ENCODE measurements at places on chromosomes 11 and 22.
A peak's percentile ranks its signal among the peaks of the same experiment; 100 is the strongest.

- DNase-seq: no peak
Observed at GRCh38 chr11:6586434-6587359, 16.7 kb downstream of the RRP8 start.

- DNase-seq: no peak
Observed at GRCh38 chr11:112612250-112612849, 348.9 kb upstream of the NCAM1 start.

- DNase-seq: peak; percentile 51
Observed at GRCh38 chr11:20397281-20397680, 9.8 kb downstream of the PRMT3 start.

DNA sequence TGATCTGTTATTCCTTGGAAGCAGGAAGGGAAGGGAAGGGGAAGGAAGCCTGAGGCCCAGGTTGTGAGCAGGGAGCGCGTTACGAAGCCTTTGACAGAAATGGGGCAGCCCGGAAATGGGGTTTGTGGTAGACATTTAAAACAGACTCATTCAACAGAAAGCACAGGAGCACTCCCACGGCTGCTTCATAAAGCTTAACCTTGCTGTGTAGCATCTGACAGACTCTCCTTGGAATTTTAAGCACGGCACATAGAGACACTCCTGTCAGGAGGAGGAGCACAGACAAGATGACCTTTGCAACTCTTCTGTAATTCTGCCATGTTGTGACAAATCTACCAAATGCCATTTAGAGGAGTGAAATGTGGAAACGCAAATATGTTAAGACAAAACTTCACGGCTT is 131.6 kb downstream of the FBXO7 start:
- DNase-seq: no peak

DNA sequence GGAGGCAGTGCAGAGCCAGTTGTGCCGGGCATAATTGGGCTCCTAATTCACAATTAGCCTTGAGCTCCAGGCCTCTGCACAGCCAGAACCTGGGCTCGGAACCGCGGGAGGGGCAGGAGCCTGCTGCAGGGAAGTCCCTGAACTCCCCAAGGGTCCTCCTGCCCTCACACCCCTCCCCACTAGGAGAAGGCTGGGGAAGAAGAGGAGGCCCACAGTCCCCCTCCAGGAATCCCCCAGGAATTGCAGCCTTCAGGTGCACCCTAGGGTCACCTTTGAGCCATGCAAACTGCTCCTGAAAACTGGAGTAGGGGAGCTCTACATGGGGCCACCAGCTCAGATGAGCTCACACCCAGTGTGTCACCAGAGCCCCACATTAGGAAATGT is 93.8 kb upstream of the LMO1 start:
- DNase-seq: no peak

DNA sequence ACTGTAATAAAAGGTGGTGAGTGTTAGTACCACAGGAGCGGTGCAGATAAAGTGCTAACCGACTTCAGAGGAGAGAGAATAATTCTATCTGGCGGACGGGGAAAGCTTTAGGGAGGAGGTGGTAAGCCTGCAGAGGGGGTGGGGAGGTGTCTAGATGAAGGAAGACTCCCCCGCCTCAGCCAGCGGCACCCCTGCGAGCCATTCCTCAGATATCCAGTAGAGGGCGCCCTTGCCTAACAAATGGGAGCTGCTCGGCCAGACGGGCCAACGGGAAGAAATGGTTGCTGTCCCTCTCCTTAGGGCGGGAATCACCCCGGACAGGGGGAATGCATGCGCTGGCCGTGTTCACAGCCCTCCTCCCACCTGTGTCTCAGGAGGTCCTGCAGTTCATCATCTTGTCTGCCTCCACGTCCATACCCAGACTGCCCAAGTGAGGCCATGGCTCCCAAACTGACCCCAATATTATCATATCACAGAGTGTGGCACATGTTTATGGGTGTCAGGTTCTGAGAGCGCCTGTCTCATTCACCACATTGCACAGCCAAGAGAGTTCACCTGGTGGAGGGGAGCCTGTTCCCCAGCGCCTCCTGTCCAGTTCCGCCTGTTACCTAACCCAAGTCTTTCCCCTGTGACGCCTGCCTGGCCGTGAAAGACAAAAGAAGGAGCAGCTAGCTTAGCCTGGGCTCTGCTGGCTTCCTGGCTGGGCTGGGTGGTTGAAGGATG is 85.5 kb downstream of the ST3GAL4 start:
- peak; percentile 72 for DNase-seq

GRCh38 chr11:58784995-58785394 is 53.3 kb upstream of the GLYAT start:
- no peak for DNase-seq

DNA sequence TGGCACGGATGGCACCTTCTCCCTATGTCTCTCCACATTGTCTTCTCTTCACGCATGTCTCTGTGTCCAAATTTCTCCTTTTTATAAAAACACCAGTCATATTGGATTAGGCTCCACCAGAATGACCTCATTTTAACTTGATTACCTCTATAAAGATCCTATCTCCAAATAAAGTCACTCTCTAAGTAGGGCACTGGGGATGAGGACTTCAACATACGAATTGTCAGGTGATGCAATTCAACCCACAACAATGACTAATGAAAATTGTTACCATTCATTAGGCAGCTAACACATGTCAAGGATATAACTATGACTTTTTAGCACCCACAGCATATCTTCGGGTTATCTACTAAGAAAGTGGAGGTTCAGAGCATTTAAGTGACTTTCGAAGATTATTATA is 55.5 kb upstream of the USP47 start:
- DNase-seq: no peak

DNA sequence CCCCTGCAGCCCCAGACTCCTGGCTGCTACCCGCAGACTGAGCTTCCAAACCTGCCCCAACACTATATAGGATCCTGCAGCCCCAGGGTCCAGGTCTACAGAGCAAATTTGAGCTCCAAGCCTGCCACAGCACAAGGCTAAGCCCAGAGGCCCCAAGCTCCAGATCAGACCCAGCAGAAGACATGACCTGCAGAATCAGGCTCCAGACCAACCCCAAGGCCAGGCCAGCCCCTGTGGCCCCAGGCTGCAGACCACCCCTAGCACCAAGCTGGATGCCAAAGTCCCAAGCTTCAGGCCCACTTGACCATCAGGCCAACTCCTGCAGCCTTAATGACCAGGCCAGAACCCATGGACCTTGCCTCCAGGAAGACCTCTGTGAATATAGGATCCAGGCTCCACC is 145.3 kb downstream of the DLG2 start:
- no peak for DNase-seq

- no peak for DNase-seq
Observed at GRCh38 chr11:1197431-1197885, 25.4 kb upstream of the MUC5B start.

DNA sequence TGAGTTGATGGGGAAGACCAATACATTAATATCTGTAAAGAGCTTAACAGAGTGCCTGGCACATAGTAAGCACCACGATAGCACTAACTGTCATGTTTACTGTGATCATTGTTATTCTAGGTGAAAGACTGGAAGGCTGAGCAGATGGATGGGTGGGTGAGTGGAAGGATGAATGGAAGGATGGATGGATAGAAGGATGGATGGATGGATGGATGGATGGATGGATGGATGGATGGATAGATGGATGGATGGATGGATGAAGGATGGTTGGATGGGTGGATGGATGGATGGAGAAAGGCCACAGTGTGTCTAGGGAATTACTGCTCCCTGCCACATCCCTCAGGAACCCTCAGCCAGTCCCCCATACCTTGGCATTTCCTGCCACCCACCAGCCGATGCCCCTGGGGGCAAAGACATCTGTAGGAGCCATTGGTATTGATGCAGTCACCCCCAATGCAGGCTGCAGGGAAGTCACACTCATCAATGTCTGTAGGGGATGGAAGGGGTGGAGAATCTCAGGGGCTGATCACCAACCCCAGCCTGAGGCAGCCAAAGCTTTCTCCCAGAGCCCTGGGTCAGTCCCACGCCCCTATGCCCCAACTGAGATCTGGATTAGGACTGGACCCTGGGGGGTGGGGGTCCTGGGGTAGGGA is 15.3 kb downstream of the LTBP3 start:
- no peak for DNase-seq

DNA sequence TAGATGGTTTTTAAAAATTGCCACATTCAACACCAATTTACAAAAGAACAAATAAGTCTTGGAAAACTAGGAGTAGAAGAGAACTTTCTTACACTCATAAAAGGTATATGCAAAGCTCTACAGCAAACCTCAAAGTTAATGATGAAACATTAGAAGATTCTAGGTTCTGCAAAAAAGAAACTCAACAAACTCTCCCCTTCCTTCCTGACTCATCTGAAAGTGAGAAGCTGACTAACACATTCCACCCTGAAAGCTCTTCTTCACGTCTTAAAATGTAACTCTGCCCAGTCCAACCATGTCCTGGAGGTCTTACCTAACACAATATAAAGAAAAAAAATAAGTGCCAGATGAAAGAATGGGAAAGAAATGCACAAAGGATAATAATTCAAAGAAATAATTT is 218.9 kb upstream of the ISX start:
- DNase-seq: no peak

DNA sequence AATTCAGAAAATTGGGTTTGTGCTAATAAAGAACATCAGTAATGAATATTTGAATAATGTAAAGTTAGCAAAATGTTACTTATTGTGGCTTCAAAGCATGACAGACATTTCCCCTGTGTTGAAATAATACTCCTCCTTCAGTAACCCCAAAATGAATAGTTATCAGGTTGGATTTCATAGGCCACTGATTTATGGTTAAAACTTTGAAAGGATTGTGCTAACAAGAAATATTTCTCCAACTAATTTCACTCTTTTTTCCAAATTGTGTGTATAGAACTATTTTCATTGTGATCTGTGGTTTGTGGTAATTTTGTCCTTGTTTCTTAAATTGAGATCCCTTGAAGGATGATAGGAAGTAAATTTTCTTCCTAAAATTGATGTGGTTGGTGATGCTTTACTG is 7.9 kb downstream of the DDX10 start:
- no peak for DNase-seq

GRCh38 chr22:30143265-30143664 is 63.0 kb downstream of the HORMAD2 start:
- no peak for DNase-seq

- no peak for DNase-seq
Observed at GRCh38 chr11:62604460-62605120, 2.9 kb upstream of the MTA2 start.

GRCh38 chr22:45617948-45618347 is 53.7 kb upstream of the ATXN10 start:
- DNase-seq: no peak

DNA sequence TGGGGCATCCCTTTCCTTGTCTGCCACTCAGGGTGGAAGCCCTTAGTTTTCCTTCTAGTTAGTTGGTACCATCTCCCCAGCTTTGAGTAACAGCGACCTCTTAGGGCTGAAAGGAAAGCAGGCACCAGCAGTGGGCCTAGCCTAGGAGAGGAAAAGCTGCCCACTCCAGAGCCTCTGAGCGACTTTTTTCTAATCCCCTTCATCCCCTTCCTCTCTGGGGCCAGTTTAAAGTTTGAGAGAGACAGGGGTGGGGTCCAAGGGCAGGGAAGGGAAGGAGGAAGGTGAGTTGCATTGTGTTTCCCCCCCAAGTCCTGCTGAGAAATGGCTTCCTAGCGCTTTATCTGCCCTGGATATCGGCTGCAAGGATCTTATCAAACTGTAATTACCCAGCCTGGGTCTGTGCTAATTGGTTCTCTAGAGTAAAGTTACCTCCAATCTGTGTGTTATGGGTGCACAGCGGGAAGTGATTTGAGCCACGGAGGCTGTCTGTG is 573.9 kb upstream of the CADM1 start:
- no peak for DNase-seq

DNA sequence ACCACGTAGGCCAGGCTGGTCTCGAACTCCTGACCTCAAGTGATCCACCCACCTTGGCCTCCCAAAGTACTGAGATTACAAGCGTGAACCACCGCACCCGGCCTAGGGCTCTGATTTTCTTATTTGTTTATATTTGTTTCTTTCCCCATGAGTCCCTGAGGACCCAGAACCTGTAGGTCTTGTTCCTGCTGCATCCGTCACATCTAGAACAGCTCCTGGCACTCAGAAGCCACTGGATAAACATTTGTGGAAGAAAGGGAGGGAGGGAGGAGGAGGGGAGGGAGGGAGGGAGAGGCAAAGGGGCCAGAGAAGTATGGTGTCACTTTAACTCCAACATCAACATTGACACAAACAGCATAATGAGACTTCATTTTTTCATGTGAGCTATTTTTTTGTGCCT is 67.7 kb downstream of the CELSR1 start:
- DNase-seq: no peak

- no peak for DNase-seq
Observed at GRCh38 chr11:119828819-119829218, 99.8 kb upstream of the NECTIN1 start.

DNA sequence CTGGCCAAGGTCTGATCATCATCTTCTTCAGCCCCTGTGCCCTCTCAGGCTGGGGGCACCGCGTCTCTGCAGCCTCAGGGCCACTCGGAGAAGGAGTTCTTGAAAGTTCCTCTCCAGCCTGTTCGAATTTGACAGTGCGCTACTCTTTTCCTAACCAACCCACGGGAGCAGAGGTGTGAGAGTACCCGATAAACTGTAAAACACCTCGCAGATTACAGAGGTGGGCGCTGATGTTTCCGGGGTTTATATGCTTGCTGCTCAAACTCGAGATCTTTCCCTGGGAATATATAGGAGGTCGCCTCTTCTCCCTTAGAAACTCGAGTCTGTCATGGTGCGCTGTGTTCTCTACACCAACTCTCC is 515 bp downstream of the CTR9 start:
- DNase-seq: no peak

DNA sequence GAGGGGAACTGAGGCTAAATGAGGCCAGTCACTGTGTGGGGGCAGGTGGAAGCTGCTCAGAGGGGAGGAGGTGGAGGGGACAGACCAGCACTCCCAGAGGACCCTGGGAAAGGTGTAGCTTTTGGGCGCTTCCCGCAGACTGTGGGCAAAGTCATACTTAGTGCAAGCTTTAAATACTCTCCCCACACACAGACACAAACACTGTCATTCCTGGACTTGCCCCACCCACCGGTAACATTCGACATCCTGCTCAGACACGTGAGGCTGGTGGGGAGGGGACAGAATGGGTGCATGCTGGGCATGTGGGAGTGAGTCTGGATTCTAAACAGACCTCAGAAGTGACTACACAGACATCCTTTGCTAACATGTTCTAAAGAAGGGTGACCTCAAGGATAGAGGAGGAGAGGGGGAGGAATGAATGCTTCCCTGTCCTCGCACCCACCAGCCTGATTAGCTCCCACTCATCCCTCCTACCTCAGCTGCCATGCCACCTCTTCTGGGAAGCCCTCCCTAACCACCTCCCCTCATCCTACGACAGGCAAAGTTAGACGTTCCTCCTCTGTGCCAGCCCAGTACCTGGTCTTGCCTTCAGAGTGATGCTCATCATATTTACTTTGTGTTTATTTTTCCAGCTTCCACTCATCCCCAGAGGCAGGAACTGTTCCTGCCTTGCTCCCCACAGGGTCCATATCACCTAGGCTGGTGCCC is 22.2 kb downstream of the TSKU start:
- no peak for DNase-seq

GRCh38 chr11:126335463-126335760 is 20.1 kb upstream of the ST3GAL4 start:
- no peak for DNase-seq
